Activated CD4-positive, alpha-beta memory T cell treated with anti-CD3 and anti-CD28 coated beads for 36 hours (primary cell): ENCODE measurements at places on chromosomes 6 and 20. TPM values are rescaled to one million over a fixed set of nuclear protein-coding genes. Genes with fewer than 3 reads are reported as not detected.

DNA sequence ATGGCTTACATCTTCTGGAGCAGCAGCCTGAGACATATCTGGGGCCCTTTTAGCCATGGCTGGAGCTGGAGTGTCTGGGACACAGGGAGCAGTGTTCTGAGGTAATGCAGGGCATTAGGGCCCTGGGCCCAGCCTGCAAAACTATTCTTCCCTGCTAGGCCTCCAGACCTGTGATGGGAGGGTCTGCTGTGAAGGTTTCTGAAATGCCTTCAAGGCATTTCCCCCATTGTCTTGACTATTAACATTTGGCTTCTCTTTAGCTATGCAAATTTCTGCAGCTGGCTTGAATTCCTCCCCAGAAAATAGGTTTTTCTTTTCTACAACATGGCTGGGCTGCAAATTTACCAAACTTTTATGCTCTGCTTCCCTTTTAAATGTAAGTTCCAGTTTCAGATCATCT is 61.5 kb downstream of the EDN1 start:
- DNase-seq, result no peak
- H3K4me1 ChIP-seq, result no peaks in the 10 kb centered on the region
- no peaks in the 10 kb centered on the region for H3K36me3 ChIP-seq
- H3K27me3 ChIP-seq, result peaks cover 5% of the 10 kb centered on the region

GRCh38 chr6:160121981-160122380 is 366 bp downstream of the SLC22A1 start:
- H3K36me3 ChIP-seq, result peaks cover 10% of the 10 kb centered on the region
- H3K27me3 ChIP-seq, result no peaks in the 10 kb centered on the region
- no peak for DNase-seq
- H3K27ac ChIP-seq, result no peak overlapping the region

DNA sequence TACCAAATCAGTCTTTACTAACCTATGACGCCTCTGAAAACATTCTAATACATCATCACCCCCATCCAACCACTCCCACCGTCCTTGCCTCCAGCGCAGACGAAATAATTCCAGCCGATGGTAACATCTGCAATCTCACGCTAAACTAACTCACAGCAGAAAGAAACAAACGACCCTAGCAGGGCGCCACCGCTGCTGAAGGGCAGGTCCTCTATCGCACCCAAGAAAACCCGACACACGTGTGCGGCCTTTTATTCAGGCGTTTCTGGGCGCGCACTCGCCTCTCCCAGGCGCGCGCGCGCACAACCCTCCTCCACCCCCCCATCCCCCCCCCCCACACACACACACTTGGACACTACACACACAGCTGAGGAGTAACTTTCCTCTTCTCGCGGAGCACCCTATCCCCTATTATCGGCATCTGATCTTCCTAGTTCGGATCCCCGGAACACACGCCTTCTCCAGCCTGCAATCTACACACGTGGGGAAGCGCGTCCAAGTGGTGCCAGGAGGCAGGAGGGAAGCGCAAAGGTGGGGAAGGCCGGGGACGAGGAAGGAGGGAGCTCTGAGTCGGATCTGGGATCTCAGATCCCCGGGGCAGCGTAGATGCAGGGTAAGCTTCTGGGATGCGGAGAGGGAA is 1.4 kb downstream of the GFOD1 start:
- no peaks in the 10 kb centered on the region for H3K36me3 ChIP-seq
- peak overlapping the region; percentile 73 for H3K4me3 ChIP-seq
- DNase-seq, result peak; percentile 46
- peaks cover 31% of the 10 kb centered on the region for H3K4me1 ChIP-seq
- peaks cover 13% of the 10 kb centered on the region for H3K27me3 ChIP-seq

- no peak overlapping the region for H3K4me3 ChIP-seq
- no peak overlapping the region for H3K27ac ChIP-seq
- no peaks in the 10 kb centered on the region for H3K27me3 ChIP-seq
- H3K36me3 ChIP-seq, result peaks cover 5% of the 10 kb centered on the region
- peaks cover 18% of the 10 kb centered on the region for H3K4me1 ChIP-seq
- DNase-seq, result no peak
Measured at GRCh38 chr6:45044086-45044485, 284.0 kb upstream of the RUNX2 start.

DNA sequence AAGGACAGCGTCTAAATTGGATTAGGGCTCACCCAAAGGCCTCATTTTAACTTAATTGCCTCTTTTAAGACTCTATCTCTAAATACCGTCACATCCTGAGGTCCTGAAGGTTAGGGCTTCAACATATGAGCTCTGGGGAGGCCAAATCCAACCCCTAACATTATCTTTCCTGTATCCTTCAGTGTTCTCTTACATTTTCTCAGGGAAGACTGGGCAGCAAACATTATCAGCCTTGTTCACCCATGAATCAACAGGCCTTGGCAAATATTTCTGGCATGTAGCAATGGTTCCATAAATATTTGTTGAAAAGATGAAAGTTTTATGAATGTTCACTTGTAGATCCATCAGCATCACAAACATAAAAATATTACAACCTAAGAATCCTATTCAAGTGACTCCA is 24.6 kb upstream of the FOXF2 start:
- peaks cover 39% of the 10 kb centered on the region for H3K27me3 ChIP-seq
- no peak overlapping the region for H3K4me3 ChIP-seq
- H3K4me1 ChIP-seq, result no peaks in the 10 kb centered on the region
- no peaks in the 10 kb centered on the region for H3K36me3 ChIP-seq

DNA sequence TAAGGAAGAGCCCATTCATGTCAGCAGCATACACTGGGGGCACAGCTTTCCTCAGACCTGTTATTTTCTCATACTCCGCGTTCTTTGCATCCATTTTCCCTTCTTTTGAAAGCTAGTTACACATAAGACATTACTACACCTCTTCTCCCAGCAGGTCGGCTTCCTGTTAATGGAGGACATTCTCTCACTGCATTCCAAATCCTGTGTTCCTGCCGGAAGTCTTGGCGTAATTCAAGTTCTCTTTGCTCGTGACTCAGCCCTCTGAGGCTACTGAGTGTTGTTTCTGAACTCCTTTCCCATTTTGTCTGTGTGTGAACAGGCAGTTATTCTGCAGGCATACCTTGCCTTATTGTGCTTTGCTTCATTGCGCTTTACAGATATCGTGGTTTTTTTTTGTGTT is 97.5 kb upstream of the ZBTB24 start:
- no peak overlapping the region for H3K27ac ChIP-seq
- no peak overlapping the region for H3K4me3 ChIP-seq
- no peaks in the 10 kb centered on the region for H3K27me3 ChIP-seq
- H3K36me3 ChIP-seq, result peaks cover 9% of the 10 kb centered on the region
- DNase-seq, result no peak
- no peaks in the 10 kb centered on the region for H3K4me1 ChIP-seq

DNA sequence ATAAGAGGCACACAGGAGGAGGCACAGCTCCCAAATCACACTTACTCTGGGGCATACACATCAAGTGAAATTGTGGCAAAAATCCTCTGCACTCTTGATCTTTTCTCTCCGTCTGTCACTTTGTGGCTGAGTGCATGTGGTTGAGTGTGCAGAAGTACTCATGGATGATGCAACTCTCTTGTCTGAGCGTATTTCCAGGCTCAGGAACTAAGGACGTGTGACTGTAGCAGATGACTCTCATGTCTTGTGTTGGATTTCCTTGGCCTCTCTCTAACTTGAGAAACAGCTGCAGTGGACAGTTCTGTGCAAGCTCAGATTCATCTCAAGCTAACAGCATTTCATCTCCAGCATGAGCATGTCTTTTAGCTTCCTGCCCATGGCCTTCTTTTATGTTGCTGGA is 245.4 kb upstream of the FLRT3 start:
- H3K36me3 ChIP-seq, result no peaks in the 10 kb centered on the region
- no peaks in the 10 kb centered on the region for H3K4me1 ChIP-seq
- H3K27me3 ChIP-seq, result no peaks in the 10 kb centered on the region
- H3K27ac ChIP-seq, result no peak overlapping the region

GRCh38 chr6:125906158-125906998 is 50.2 kb upstream of the HINT3 start:
- DNase-seq, result peak; percentile 63
- H3K27me3 ChIP-seq, result no peaks in the 10 kb centered on the region
- peaks cover 29% of the 10 kb centered on the region for H3K36me3 ChIP-seq
- H3K27ac ChIP-seq, result peak overlapping the region; percentile 26
- no peak overlapping the region for H3K4me3 ChIP-seq

- no peaks in the 10 kb centered on the region for H3K27me3 ChIP-seq
- H3K4me1 ChIP-seq, result peaks cover 29% of the 10 kb centered on the region
- H3K4me3 ChIP-seq, result no peak overlapping the region
Measured at GRCh38 chr20:58438970-58439808, 50.2 kb downstream of the VAPB start.

DNA sequence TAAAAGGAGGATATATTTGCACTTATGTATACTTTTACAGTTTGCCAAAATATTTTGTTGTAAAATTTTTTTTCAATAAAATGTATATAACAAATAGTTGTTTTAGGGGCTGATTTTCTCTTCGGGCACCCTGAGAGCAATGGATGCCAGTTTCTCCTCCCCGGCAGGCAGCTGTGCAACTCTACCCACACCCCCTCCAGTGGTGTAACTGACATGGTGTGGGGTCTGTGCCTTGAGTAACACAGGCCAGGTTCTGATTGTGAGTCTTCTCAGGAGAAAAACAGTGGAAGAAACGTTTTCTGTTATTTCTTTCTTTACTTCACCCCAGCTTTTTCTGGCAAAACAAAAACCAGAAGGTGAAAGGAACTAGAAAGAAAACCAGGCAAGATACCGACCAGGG is 6.1 kb downstream of the FOXF2 start:
- H3K27ac ChIP-seq, result no peak overlapping the region
- no peak overlapping the region for H3K4me3 ChIP-seq
- H3K27me3 ChIP-seq, result peaks cover 58% of the 10 kb centered on the region
- no peak for DNase-seq

DNA sequence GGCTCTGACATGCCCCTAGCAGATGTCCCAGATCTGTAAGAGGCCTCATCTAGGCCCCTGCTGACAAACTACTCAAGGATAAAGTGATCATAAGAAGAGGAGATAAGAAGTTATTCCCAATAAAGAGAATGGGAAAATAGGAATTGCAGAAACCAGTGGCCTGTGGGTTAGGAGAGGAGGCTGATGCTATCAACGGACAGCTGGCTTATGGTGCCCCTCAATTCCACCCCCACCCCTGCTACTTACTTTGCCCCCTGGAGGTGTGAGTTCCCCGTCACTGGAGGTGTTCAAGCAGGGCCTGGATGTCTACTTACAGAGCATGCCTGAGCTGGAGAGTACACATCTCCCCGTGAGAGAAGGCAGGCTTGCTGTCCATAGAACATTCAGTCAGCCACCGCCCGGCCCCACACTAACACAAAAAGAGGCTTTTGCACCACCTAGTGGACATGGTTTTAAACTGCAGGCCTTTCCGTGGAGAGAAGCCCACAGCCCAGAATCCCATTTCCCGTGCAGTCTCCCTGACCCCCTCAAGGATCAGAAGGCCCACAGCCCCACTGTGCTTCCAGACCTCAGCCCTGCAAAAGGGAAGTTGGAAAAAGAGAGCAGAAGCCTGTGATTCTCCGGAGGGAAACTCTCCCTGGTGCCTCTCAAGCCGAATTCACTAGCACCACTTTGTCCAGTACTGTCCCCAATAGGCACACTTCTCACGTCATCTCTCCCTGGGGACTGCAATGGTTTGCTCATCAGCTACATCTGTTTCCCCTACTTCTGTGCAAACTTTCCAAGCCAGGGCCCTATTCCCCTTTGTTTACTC is 23.8 kb upstream of the BNIP5 start:
- peaks cover 3% of the 10 kb centered on the region for H3K27me3 ChIP-seq
- H3K27ac ChIP-seq, result no peak overlapping the region
- peak; percentile 79 for DNase-seq
- H3K4me3 ChIP-seq, result no peak overlapping the region
- H3K4me1 ChIP-seq, result peaks cover 24% of the 10 kb centered on the region
- H3K36me3 ChIP-seq, result no peaks in the 10 kb centered on the region

DNA sequence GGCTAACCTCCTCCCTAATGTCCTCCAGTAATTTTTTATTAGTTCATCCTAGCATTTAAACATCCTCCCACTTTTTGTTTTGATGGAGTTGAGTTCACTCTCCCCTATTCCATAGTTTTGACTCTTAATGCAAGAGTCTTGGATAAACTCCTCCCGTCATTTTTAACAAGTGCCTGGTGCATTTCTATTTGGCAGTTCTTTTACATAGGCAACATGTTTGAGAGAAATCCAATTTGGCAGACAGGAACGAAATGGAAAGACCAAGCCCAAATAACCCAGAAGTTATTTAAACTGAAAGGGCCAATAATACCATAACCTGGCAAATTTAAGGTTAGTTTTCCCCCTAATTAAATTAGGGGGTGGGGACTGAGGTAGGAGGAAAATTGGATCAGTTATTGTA is 291.5 kb upstream of the MANEA start:
- H3K4me3 ChIP-seq, result no peak overlapping the region
- no peak overlapping the region for H3K27ac ChIP-seq
- no peaks in the 10 kb centered on the region for H3K27me3 ChIP-seq
- H3K4me1 ChIP-seq, result no peaks in the 10 kb centered on the region
- H3K36me3 ChIP-seq, result no peaks in the 10 kb centered on the region
- no peak for DNase-seq

GRCh38 chr6:160273196-160273595 is 14.6 kb upstream of the SLC22A2 start:
- no peak overlapping the region for H3K4me3 ChIP-seq
- DNase-seq, result no peak
- no peaks in the 10 kb centered on the region for H3K4me1 ChIP-seq
- no peaks in the 10 kb centered on the region for H3K36me3 ChIP-seq
- no peak overlapping the region for H3K27ac ChIP-seq

DNA sequence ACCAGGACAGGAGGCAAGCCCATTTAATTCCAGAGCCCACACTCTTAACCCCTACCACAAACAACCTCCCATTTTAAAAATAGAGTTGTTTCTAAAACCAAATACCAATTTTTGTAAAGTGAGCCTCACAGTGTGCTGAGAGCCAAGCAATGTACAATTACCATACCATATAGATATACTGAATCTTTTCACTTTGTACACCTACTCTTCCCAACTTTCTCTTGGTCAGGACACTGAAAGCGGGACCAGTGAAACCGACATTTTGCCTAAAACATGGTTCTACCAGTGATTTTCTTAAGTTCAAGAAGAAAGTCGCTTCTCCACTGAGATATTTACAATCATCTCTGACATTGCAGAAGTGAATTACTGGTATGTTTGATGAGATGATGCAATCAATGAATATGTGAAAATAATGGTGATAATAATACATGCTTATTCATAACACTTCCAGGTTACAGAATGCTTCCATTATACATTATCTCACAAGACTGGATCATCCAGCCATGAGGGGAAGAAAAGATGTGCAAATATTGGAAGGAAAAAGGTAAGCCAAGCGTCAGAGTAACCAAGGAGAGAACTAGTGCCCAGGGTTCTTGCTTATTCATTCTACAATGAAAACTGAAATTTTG is 74.1 kb downstream of the HIVEP2 start:
- peaks cover 88% of the 10 kb centered on the region for H3K4me1 ChIP-seq
- H3K27me3 ChIP-seq, result no peaks in the 10 kb centered on the region
- H3K27ac ChIP-seq, result peak overlapping the region; percentile 36
- H3K36me3 ChIP-seq, result peaks cover 5% of the 10 kb centered on the region
- H3K4me3 ChIP-seq, result no peak overlapping the region
- DNase-seq, result no peak

The RIMS4 gene
- total RNA-seq, result not detected

The GABRR1 gene
- total RNA-seq, result not detected

The TPD52L1 gene
- total RNA-seq, result 1.3 TPM

The HSPA12B gene
- total RNA-seq, result not detected

The FILIP1 gene
- total RNA-seq, result not detected

The ROMO1 gene
- 141 TPM for total RNA-seq

The UNC5CL gene
- total RNA-seq, result 2.4 TPM

The JARID2 gene
- total RNA-seq, result 44.0 TPM

The NKX2-2 gene
- not detected for total RNA-seq

The SLC17A3 gene
- total RNA-seq, result not detected

The NKAIN4 gene
- not detected for total RNA-seq

The VSX1 gene
- not detected for total RNA-seq
